ENCODE measurements at places on chromosomes 3 and 15. TPM values are rescaled to one million over a fixed set of nuclear protein-coding genes. Genes with fewer than 3 reads are reported as not detected.

The SPTBN5 gene
- 3.0 TPM for total RNA-seq

The SPINT1 gene
- total RNA-seq: 226 TPM

The FBLN2 gene
- 2.2 TPM for total RNA-seq

The GCSAM gene
- 2.2 TPM for total RNA-seq

The CNTN4 gene
- not detected for total RNA-seq

The P2RY1 gene
- under 0.01 TPM for total RNA-seq

The DNAJA4 gene
- total RNA-seq: 8.2 TPM

The SYNM gene
- total RNA-seq: 4.3 TPM

The POLQ gene
- 1.0 TPM for total RNA-seq

The CEP63 gene
- total RNA-seq: 25.3 TPM

The TYRO3 gene
- total RNA-seq: 3.5 TPM

The SEMA3G gene
- 0.45 TPM for total RNA-seq
